Umbilical cord (tissue), 2 donors: ENCODE measurements at places on chromosomes 5 and 9. TPM values are rescaled to one million over a fixed set of nuclear protein-coding genes. Genes with fewer than 3 reads are reported as not detected.

Gene PCDHA11
- 1.2 TPM for total RNA-seq

DNA sequence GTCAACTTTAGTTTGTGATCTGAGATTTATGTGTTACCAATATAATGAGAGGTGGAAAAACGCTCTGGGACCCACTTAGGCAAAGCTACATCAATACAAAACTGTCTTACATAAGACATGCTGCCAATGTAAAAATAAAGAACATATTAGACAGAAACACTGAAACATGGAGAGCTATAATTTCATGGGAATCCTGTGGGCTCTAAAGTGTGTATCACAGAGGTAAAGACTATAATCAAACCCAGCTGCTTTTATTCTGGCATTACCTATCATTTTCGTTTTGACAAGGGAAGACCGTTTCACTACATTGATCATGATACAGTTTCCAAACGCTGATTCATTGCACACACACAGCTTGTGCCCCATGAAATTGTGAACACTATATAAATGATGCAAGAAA, 400.5 kb upstream of the TUSC1 start:
- no peak for DNase-seq

DNA sequence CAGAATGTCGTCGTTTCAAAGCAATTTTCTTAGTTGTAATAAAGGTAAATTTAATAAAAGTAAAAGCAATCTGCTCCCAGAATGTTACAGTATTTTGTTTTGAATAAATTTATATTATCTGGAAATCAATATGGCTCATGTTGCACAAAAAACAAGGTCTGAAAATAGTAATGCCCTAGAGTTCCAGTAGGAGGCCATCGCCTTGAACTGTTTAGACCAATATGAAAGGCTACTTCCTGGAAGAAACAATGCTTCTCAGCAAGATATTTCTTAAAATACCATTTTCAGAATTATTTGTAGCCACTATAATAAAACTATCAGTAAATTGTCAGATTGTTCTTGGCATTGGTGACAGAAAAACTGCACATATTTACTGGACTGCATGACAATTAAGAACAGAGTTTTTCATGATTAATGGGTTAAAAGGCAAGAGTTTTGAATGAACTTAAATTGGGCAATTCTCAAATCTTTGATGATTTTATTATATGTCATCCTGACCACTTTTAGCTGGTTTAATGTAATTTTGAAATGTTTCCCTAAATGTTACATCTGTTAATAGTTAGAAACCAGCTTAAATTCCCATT, 153.2 kb downstream of the COMMD10 start:
- no peak for DNase-seq

DNA sequence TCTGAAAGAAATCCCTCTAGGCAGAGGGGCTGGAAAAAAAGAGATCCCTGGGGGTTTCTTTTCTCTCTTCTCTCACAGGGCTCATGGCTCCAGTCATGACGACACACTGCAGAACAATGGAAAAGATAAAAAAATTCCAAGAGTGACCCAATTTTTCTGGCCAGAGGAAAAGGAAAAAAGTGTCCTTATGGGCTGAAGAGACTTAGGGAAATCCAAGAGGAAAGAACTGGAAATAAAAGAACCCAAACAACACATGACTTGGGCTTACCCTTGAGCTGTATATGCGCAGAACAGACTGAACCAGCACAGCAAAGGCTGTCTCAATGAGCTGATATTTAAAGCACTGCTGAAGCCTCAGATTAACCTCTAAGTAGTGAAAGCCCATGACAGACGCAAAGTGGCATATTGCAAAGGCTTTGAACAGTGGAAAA, 102.4 kb downstream of the SMIM23 start:
- DNase-seq, result peak; percentile 90

- DNase-seq, result no peak
Measured at GRCh38 chr5:111753884-111754589, 3.0 kb downstream of the NREP start.

Gene NDFIP1
- total RNA-seq, result 114 TPM

DNA sequence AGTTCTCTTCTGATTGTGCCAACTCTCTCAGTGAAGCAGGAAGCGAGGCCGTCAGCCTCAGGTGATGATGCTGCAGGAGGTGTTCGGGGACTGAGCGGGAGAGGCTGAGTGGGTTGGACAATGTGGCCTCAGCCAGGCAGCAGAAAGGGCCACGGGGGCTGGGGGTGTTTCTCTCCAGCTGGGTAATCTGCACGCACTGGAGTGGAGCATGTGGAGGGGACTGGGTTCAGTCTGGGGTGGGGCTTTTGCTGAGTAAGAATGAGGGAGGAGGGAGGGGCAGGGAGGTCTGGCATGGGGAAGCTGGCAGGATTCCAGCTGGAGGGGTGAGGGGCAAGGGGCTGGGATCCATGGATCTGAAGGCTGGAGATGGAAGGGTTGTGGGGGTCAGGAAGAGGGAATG, 60.8 kb upstream of the PHYKPL start:
- DNase-seq, result no peak

- peak; percentile 58 for DNase-seq
Measured at GRCh38 chr5:138077064-138077696, 6.7 kb upstream of the WNT8A start.
